ENCODE measurements at places on chromosomes 3 and 15.

DNA sequence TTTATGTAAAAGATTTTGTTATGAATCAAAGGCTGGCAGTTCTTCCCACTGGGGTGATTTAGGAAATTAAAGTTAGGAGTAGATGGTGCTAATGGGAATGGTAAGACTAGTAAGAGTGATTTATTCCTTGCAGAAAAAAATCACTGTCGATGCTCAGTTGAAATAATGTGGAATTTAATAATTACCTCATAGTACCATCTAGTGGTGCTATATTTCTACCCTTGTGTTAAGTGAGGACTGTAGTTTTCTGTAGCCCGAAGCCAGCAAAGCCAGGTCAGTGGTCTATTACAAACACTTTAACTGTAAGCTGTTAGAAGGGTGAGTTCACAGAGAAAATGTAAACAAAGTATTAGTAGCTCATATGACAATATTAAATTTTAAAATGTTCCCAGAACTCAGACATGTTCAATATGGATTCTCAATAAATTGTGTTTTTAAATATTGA, 39.5 kb upstream of the GOLGA8J start:
- DNase-seq, result peak; percentile 49

DNA sequence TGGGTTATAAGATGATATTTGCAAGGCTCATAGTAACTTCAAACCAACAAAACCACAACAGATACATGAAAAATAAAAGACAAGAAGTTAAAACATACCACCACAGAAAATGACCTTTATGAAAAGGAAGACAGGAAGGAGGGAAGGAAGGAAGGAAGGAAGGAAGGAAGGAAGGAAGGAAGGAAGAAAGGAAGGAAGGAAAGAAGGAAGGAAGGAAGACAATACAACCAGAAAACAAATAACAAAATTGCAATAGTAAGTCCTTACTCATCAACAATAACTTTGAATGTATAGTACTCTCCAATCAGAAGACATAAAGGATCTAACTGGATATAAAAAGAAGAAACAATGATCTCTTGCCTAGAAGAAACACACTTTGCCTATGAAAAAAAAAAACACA, 287.4 kb upstream of the DCBLD2 start:
- DNase-seq, result no peak

DNA sequence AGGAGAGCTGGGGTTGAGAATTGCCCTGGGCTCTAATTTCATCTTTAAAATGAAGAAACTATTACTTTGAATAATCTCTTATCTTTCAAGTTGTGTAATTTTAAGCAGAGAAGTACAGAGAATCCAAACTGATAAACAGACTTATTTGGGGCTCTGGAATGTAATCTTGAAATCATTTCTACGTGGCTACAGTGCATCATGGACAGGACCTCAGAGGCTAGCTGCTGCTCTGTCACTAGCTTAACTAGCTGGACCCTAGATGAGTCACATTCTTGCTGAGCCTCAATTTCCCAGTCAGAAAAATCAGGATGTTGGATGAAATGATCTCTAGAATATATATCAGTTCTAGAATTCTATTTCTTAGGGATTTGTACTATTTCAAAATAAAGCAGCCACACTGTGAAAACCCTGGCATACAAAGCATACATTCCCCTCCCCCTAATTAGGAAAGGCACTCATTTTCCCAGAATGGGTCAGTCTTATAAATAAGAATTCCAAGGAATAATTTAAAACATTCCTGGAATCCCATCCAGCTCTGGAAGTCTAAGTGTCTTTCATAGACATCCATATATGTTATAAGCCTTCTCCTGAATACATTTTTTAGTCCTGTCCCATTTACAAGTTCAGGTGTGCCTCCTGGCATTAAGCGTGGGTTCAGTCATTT, 47.2 kb downstream of the RASGRP1 start:
- DNase-seq, result peak; percentile 10

GRCh38 chr3:55440104-55440708, 46.9 kb downstream of the WNT5A start:
- no peak for DNase-seq

GRCh38 chr3:61257148-61257547, 5.9 kb upstream of the FHIT start:
- DNase-seq, result no peak

- no peak for DNase-seq
These were observed 34.4 kb upstream of the TNFSF10 start for GRCh38 chr3:172557515-172558220.

GRCh38 chr3:24151594-24151993, 206.5 kb downstream of the NR1D2 start:
- no peak for DNase-seq

DNA sequence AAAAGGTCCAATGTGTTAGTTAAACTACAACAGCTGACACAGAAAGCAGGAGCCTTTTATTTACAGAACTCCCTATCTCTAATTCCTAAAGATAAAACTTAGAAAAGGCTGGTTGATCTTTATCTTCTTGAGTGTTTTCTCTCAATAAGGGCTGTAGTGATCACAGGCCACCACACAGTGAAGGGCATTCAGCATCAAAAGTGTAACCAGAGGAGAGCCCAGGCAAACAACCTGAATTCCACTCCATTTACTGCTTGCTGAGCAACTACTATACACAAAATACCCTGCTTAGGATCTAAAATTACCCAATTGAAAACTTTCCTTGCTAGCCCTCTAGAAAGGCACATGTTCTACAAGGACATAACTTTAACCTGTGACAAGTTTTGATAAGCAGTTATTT, 122.7 kb downstream of the MEIS2 start:
- DNase-seq, result no peak

- DNase-seq, result no peak
These were observed 366 bp downstream of the TM6SF1 start for GRCh38 chr15:83107841-83108181.

DNA sequence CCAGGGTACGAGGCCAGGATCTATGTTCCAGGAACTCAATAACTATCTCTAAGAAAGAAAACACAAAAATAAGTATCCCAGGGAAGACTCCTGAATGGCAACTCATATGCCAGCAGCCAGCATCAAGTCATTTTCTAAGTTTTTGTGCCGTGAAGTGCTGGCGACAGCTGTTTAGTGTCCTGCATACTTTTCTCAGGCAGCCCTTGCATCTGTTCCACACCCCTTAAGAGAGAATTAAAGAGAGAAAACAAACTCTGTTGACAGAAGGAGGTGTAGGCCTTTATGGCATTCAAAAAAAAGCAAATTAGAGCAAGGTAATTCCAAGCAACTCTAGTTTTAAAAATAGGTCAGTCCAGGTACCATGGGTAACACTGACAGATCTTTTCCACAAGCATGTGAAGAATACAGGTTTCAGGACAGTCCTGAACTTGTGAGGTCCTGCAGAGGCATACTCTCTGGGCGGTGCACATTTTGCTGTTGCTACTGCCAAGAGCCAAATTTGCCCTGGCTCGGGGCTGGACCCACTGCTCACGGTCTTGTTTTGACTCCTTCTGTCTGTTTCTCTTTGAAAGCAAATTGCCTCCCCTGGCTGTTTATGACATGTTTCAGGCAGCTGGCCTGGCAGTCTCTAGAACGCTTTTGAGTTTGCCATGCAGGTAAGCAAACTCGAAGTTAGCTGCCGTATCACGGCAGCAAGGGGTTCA, 252.1 kb upstream of the ADAMTS9 start:
- DNase-seq, result no peak

DNA sequence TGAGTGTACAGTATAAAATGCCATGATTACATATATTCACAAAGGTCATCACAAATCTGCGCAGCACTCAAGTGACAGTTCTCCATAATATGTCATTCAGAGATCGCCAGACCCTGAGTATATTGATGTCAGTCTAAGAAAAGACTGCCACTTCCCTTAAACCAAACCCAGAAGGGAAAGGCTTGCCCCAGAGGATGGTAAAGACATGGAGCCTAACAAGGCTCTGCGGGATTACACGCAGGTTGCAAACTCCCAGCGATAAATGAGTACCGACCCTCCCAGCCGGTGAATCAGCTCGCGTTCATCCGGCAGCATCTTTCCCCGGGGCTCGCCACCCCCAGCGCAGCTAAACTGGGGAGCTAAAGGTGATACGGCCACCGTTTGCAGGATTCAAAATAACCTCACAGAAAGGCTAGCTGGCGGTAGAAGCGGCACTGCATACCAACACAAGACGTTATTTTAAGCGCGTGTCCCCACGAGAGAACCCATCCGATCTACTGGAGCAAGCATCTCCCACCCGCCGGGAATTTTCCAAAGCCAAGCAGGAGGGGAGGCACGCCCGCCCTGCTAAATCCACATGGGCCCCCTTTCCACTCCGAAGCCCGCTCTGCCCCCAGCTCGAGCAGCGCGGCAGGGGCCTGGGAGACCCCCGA, 643 bp downstream of the MYO5A start:
- peak; percentile 68 for DNase-seq

DNA sequence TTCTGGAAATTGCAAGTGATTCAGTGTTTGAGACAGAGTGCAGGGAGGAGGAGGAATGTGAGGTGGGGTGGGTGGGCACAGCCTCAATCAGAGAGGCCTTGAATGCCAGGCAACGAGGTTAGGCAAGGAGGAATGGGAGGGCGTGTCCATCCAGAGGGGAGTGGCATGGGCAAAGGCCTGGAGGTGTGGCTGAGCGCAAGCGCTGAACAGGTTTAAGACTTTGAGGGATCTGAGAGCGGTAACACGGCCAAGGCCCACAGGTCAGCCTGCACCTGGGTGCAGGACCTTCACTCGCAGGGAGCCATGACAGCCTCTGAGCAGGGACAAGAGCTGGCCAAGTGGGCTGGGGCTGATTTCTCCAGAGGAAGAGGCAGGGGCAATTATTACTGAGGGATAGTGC, 125.9 kb downstream of the TPRA1 start:
- DNase-seq, result no peak

- DNase-seq, result no peak
These were observed 237.7 kb upstream of the ARPP21 start for GRCh38 chr3:35401671-35402070.

- DNase-seq, result no peak
These were observed 119.8 kb upstream of the LIPC start for GRCh38 chr15:58312031-58312430.

DNA sequence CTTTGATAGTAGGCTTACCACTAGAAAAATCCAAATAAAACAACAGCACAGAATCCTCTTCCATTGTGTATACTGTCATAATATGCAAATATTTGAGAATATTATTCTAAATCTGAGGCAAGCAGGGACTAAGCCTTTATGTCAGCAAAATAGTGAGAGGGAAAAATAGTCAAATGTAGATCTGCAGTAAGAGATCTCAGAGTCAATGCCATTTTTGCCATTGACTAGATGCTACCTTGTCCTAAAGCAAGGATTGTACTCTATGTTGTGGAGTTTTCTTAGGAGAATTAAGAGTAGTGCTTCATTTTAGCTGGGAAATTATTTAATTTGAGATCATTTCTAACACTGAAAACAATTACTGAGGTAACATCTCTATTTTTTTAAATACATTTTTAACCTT, 50.2 kb downstream of the IQCH start:
- DNase-seq, result no peak

GRCh38 chr15:81475471-81475870, 101.5 kb upstream of the TMC3 start:
- no peak for DNase-seq

DNA sequence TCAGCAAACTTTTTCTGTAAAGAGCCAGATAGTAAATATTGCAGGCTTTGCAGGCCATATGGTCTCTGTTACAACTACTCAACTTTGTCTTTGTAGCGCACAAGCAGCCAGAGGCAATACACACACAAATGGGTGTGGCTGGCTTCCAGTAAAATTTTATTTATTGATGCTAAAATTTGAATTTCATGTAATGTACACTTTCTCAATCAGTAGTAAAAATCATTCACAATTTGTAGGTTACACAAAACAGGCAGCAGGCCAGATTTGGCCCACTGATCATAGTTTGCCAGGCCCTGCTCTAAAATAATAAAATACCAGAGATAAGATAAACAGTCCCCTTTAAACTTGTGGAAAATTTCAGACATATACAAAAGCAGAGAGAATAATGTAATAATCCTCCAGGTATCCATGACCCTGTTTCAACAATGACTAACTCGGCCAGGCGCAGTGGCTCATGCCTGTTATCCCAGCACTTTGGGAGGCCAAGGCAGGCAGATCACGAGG, 330.3 kb downstream of the SHQ1 start:
- DNase-seq, result no peak

GRCh38 chr15:34275154-34275553, 50.3 kb downstream of the EMC4 start:
- peak; percentile 54 for DNase-seq

DNA sequence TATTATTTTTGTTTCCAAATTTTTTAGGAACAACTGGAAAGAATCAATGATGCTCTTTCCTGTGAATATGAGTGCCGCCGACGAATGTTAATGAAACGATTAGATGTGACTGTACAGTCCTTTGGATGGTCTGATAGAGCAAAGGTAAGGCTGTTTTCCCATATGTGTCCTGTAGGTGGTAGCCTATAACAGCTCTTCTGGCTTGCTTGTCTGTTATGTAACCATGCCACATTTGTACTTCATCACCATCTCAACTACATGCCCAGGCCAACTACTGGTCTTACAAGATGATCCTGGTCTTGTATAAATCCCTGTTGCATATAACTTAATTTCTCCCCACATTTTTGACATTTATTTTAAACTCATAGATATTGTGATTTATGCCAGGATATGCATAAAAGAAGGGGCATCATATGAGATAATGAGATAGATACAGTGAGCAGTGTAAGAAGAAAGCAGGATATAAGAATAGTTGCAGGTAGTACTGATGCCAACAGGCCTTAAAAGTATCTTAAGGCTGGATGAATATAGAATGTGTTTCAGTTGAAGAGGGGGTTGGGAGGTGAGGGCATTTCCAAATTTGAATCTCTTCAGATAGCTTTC, 20.3 kb downstream of the FAM98B start:
- DNase-seq, result peak; percentile 63

GRCh38 chr3:156602424-156602823, 47.5 kb upstream of the SSR3 start:
- peak; percentile 38 for DNase-seq

- no peak for DNase-seq
These were observed 41.1 kb downstream of the NGRN start for GRCh38 chr15:90306560-90306959.

DNA sequence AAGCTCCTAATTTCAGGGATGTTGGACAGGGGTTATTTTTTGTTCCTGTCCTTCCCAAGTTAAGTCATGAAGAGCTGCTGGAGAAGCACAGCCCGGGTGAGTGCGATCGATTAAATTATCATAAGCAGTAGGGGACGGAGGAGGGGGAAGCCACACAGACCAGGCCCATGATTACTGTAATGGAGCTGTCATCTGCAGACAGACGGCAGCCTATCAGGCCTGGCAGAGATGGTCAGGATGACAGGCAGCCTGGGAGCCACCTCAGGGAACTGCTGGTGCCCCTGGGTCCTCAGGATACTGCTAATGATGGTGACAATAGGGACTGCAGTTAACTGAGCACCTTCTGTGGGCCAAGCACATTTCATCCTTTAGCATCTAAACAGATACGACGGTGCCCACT, 147.7 kb downstream of the RAB11A start:
- DNase-seq, result no peak
